ENCODE measurements at places on chromosomes 11 and 22. TPM values are rescaled to one million over a fixed set of nuclear protein-coding genes. Genes with fewer than 3 reads are reported as not detected.

- DNase-seq: no peak
Measured at GRCh38 chr11:15720460-15720859, 605.7 kb downstream of the INSC start.

GRCh38 chr11:9562716-9563115, 10.8 kb upstream of the WEE1 start:
- no peak for DNase-seq

- DNase-seq: no peak
Measured at GRCh38 chr11:90235526-90235925, 12.7 kb upstream of the CHORDC1 start.

- no peak for DNase-seq
Measured at GRCh38 chr11:85269109-85269508, 358.0 kb downstream of the DLG2 start.

DNA sequence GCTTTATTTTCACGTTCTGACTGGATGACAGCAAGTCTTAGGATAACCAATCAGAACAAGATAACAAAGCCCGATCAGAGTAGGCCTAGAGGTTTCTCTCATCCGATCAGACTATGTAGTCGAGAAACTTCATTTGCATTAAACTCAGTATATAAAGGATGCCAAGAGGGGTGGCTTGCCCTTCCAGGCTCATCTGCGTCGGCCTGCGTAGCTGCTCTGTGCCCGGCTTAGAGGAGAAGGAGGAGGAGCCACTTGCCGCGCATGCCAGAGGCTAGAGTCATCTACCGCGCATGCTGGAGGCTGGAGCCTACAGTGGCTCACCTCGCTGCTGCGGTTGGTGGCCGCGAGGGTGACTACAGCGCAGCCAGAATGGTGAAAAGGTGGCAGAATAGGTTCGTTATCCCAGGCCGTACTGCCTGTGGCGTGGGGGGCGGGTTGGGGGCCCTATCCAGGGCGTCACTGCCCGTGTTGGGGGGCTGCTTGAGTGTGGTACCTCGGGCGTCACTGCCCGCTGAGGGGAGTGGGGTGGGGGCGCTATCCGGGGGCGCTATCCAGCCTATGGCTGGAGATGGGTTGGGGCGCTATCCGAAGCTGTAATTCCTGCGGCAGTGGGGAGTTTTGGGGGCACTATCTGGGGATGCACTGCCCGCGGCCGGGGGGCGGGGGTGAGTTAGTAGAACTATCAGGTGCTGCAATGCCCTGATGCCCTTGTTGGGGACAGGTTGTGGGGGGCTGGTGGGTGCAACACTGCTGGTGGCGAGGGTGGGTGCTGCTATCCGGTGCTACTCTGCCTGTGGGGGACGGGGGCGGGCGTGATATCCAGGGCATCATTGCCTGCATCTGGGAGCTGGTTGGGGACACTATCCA, at the start of gene RFPL2:
Gene RFPL2 (minus strand): TSS at position 218 of the 867 bp plus-strand sequence. CDS start 2,622 bp downstream, outside the sequence.
- DNase-seq: peak; percentile 9

DNA sequence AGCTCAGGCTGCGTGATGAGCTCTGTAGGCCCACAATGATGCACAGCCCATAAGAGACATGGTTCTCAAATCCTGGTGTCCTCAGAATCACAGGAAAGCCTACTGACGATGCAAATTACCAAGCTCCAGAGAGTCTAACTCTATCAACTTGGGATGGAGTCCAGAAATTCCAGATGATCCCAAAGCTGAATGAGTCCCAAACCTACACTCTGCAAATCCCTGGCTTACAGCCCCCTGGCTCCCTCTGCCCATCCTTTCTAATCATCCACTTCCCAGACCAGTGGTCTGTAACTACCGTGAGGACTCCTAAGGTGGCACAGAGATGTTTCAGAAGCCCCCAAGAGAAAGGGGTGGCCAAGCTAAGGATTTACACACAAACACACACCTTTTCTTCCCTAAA, 13.5 kb downstream of the ARFGAP2 start:
- peak; percentile 57 for DNase-seq

DNA sequence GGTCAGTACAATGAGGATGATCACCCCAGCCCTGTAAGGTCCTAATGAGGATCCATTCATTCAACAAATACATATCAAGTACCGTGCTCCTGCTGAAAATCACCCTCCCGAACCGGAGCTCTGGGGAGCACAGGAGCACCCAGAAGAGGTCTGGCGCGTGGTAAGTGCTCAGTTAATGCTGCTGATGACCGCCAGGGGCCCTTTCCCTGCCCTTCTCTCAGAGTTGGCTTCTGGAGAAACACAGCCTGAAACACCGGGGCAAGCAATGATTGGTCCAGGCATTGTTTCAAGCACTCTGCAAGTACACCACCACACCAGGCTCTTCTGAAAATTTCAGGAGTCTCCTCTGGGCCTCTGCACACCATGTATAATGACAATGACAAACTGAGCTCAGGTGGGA, 3.8 kb upstream of the CCDC86 start:
- peak; percentile 25 for DNase-seq

- DNase-seq: no peak
Measured at GRCh38 chr11:111012491-111012890, 233.0 kb upstream of the POU2AF2 start.

- no peak for DNase-seq
Measured at GRCh38 chr11:11709447-11710239, 87.8 kb upstream of the GALNT18 start.

DNA sequence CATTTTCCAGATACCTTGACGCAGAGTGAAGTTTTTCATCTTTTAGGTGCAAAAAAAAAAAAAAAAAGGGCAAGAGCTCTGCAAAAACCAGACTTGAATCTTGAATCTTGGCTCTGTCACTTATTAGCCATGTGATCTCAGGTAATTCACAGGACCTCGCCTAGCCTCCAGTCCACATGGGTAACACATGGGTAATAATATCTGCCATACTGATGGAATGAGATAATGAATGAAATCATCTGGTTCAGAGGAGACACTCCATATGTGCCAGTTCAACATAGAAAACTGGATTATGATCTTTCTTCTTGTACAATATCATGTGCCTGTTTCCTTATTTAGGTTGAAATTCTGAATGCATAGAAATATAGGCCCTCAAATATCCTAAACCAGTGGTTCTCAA, 8.6 kb upstream of the AMOTL1 start:
- DNase-seq: no peak

METTL15 gene
- 6.0 TPM for total RNA-seq

BTBD18 gene
- total RNA-seq: not detected

SOX6 gene
- total RNA-seq: 1.8 TPM

C11orf65 gene
- 1.6 TPM for total RNA-seq
